Fibroblast of skin of right quadriceps (primary cell): ENCODE measurements at places on chromosomes 2 and 18.

DNA sequence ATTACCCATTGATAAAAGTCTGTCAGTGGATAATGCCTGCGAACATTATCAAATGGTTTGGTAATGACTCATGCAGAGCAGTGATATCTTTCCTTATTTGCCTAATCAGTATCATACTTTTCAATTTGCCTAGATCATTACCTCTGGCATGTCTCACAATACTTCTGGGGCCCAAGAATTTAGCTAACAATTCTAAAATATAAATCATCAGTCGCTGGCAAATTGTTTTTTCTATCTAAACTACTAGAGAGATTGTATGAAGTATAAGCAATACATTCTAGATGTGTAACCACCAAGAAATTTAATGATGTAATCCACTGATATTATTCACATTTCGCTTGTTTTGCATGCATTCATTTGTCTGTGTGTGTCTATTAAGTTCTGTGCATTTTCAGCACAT lies 191.2 kb upstream of the CDH19 start:
- peak; percentile 82 for DNase-seq

GRCh38 chr2:57893786-57894185 lies 152.8 kb upstream of the VRK2 start:
- peak; percentile 3 for DNase-seq

GRCh38 chr2:237421542-237422116 lies 7.7 kb upstream of the COL6A3 start:
- peak; percentile 86 for DNase-seq

- DNase-seq, result no peak
These were observed 124.7 kb downstream of the MEIS1 start for GRCh38 chr2:66559672-66560071.

DNA sequence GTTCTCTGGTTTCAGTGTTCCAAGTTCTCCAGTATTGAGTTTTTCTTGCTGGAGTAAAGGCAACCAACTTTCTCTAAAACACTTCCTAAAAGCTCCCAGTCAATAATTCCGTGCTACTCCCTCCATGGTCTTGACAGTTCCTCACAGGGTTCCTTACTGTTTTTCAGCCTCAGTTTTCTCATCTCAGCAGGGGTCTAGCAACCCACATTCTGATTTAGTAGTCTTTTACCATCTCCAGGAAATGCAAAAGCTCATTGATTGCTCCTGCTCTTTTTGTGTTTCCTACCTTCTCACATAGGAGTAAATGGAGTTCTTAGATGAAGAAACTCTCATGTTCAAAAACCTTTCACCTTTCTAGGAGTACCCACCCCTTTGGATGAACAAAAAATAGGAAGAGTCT lies 978.8 kb upstream of the POU3F3 start:
- DNase-seq, result no peak

DNA sequence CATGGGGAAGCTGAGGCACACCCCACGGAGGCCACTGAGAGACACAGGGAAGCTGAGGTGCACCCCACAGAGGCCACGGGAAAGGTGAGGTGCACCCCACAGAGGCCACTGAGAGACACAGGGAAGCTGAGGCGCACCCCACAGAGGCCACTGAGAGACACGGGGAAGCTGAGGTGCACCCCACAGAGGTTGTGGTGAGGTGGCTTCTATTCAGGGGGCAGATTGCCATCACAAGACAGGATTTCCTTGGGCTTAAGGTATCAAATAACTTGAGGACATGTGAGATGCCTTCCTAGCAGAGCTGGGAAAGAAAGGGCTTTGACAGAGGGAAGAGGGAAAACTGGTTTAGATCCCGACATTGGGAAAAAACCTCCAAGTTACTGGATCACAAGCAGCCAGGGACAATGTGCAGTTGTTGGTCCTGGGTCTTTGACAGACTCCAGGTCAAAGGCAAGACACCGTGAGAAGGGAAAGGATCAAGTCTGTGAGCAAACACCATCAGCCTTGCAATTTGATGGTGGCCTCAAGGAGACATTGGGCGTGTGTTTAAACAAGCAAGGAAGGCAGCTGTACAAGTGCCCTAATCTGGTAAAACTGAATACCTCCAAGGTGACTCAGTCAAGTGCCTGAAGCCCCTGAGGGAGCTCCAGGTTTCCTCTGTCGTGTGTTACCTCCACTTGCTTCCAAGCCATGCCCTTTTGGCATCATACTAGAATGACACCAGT lies 133.2 kb upstream of the EPAS1 start:
- peak; percentile 48 for DNase-seq

GRCh38 chr18:8435376-8435775 lies 173.9 kb upstream of the RAB12 start:
- DNase-seq, result no peak

- no peak for DNase-seq
These were observed 2.8 kb downstream of the C1D start for GRCh38 chr2:68059784-68060525.

DNA sequence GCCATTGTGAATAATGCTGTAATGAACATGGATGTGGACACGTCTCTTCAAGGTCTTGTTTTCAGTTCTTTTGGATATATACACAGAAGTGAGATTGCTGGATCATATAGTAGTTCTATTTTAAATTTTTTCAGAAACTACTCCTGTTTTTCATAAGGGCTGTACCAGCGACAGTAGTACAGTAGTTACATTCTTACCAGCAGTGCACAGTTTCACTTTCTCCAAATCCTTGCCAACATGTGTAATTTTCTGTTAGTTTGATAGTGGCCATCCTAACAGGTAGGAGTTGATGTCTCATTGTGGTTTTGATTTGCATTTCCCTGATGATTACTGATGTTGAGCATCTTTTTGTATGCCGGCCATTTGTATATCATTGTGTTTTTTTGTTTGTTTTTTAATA lies 81.7 kb downstream of the EPC2 start:
- DNase-seq, result no peak

- peak; percentile 28 for DNase-seq
These were observed 90.1 kb downstream of the LBH start for GRCh38 chr2:30321466-30321865.
